ENCODE measurements at places on chromosomes 3 and 15.

- DNase-seq = peak; percentile 26
These were observed 206.8 kb upstream of the TGFBR2 start for GRCh38 chr3:30399394-30400181.

- no peak for DNase-seq
These were observed 186.9 kb downstream of the PDZRN3 start for GRCh38 chr3:73437828-73438227.

GRCh38 chr3:33833408-33834095, 35.1 kb downstream of the PDCD6IP start:
- no peak for DNase-seq

DNA sequence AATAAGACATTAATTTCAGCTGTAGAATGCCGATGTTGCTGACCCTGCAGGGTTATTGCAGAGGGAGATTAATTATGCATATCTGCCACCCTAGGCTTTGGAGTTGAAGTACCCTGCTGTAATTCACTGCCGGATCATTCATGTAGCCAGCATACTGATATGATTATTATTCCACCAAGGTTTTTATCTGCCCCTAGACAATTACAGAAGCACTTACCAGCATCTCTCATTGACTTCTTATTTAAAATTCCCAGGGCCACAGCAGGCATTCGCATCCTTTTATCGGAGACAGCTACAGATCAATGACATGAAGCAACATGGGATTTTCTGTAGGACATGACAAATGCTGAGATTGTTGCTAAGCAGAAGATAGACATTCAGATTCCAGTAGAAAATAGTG, 31.3 kb downstream of the IL1RAP start:
- no peak for DNase-seq

DNA sequence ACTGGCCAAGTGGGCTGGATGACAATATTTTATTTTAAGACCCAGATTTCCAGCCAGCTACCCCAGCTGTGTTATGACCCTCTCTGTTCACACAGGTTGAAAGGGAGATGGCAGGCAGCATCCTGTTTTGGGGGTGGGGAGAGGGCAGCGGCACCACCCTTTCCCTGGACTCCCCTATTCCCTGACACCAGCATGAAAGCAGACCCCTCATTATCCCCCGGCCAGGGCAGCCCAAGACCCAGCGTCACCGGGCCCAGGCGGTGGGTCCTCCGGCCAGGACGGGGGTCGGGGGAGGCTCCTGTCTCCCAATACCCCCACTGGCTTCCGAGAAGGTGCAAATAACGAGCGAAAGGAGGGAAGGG, 127.6 kb upstream of the MEF2A start:
- no peak for DNase-seq

DNA sequence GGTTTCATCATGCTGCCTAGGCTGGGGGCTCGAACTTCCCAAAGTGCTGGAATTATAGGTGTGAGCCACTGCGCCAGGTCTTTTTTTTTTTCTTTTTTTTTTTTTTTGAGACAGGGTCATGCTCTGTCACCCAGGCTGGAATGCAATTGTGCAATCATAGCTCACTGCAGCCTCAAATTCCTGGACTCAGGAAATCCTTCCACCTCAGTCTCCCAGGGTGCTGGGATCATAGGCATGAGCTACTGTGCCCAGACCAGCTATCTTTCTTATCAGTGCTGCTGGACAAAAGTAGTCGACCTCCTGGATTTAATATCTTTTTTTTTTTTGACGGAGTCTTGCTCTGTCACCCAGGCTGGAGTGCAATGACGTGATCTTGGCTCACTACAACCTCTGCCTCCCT, 60.8 kb downstream of the TFDP2 start:
- peak; percentile 67 for DNase-seq

DNA sequence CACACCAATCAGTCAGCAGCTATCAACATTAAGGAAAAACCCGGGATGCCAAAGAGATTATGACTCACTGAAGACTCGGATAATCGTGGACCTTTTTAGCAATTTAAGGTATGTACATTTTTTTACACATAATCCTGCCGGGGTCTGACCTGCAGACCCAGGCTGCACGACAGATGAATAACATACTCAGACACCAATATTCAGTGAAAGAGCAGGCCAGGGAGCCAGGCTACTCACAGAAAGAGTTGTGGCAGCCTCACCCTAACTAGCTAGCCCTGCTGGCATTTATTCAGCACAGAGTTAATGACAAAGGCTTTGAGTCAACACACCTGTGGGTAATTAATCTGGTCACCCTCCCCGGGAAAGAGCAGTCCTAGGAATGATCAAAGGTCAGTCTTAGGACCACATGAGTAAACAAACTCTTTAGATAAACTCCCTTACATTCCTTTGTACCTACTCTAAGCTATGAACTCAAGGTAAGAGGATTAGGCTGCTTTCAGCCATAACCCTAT, 727.5 kb downstream of the TBL1XR1 start:
- DNase-seq = peak; percentile 7

- DNase-seq = peak; percentile 11
These were observed 91.1 kb upstream of the KLF13 start for GRCh38 chr15:31235311-31236183.
